Germinal center (tissue), 1 donor: ENCODE measurements at places on chromosomes 3 and 15.

GRCh38 chr3:61897848-61898247, 336.5 kb downstream of the PTPRG start:
- no peak for DNase-seq

DNA sequence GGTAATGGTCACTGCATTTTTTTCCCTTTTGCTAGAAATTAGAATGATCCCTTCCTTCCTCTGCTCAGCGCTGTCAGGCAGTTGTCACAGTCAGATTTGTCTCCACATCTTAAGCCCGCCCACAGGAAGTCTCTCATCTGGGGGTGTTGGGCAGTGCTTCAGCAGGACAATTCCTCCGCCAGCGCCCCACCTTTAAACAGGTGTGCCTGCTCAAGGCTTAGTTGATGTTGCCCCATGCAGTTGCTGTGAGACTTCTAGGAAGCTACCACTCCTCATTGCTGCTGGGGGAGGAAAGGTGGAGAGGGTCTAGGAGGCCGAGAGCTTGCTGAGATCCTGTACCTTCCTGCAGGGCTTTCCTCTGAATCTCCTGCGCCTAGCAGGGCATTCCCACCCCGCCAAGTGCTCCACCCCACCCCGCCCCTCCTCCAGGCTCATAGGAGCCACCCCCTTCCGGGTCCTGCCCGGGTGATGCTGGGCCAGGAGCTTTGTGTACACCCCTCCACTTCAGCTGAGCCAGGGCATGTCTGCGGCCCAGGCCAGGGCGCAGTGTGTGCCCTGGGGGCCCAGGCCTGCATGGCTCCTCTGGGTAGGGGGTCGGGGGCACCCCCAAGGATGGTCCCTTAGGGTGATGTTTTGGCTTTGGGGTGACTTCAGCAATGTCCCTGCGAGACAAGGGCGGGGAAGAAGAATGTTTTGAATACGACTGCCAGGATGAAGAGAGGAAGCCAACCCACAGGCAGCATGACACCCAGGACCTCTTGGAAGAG, 68.7 kb downstream of the TRAK1 start:
- DNase-seq, result peak; percentile 21

GRCh38 chr3:124818398-124819091, 68.6 kb downstream of the ITGB5 start:
- no peak for DNase-seq

GRCh38 chr3:103085465-103085864, 650.6 kb downstream of the ZPLD1 start:
- no peak for DNase-seq

GRCh38 chr3:27752926-27753325, 30.8 kb upstream of the EOMES start:
- no peak for DNase-seq

- DNase-seq, result peak; percentile 20
Observed at GRCh38 chr15:94670438-94671034, 439.2 kb downstream of the MCTP2 start.

- no peak for DNase-seq
Observed at GRCh38 chr3:162597226-162597625, 1100.6 kb downstream of the OTOL1 start.

GRCh38 chr3:63364910-63365309, 86.8 kb downstream of the SYNPR start:
- no peak for DNase-seq
